ENCODE measurements at places on chromosomes 12 and 14. TPM values are rescaled to one million over a fixed set of nuclear protein-coding genes. Genes with fewer than 3 reads are reported as not detected.
A peak's percentile ranks its signal among the peaks of the same experiment; 100 is the strongest.

The ACSS3 gene
- 23.4 TPM for total RNA-seq

GRCh38 chr14:92951912-92952471, 29.0 kb downstream of the CHGA start:
- peak; percentile 62 for DNase-seq

DNA sequence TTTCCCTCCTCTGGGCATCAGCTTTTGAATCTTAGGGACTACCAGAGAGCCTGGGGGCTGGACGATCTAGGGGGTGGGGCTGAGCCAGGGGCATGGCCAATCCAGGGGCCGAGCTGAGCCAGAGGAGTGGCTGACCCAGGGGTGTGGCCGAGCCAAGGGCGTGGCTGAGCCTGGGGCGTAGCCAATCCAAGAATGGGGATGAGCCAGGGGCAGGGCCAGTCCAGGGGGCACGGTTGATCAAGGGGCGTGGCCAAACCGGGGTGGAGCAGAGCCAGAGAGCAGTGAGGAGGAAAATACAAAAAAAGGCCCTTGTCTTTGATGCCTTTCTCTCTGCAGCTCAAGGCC, 219.3 kb upstream of the NOS1 start:
- DNase-seq: no peak

DNA sequence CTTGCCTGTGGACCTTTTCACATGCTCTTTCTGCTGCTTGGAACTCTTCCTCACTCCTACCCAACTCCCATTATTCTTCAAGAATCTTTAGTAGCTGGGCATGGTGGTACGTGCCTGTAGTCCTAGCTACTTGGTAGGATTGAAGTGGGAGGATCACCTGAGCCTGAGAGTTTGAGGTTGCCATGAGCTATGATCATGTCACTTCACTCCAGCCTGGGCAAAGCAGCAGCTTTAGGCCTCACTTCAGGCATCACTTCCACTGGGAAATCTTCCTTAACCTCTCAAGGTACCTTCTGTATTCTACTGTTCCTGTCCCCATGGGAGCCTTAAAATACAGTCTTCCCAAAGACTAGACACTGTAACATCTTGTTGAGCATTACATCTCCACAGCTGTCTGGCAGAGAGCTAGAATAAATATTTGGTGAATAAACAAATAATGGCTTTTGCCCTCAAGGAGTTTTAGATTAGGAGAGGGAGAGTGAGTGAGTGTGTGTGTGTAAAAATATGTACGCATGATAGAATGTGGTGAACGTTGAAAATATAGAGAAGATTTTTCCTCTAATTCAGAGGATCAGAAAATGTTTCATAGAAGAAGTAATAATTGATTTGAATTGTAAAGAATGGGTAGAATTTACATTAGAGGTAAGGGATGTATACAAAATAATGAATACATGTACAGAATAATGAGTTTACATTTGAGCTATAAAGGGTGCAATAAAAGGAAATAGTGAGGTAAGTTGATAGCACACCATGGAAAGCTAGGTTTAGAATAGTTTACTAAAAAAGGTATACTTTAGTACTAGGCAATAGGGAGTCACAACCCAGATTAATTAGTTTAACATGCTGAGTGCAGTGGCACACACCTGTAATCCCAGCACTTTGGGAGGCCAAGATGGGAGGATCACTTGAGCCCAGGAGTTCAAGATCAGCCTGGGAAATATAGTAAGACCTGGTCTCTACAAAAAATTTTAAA, 29.2 kb upstream of the BMAL2 start:
- no peak for DNase-seq

The DNAJC22 gene
- 14.4 TPM for total RNA-seq

GRCh38 chr14:99772371-99773283, 20.6 kb upstream of the EML1 start:
- no peak for DNase-seq

GRCh38 chr14:54893151-54893760, 9.4 kb downstream of the GCH1 start:
- DNase-seq: no peak

- DNase-seq: no peak
Observed at GRCh38 chr12:125064492-125064891, 743 bp upstream of the AACS start.

The SLC6A15 gene
- total RNA-seq: 9.6 TPM

GRCh38 chr14:53569446-53569845, 387.2 kb downstream of the BMP4 start:
- no peak for DNase-seq

DNA sequence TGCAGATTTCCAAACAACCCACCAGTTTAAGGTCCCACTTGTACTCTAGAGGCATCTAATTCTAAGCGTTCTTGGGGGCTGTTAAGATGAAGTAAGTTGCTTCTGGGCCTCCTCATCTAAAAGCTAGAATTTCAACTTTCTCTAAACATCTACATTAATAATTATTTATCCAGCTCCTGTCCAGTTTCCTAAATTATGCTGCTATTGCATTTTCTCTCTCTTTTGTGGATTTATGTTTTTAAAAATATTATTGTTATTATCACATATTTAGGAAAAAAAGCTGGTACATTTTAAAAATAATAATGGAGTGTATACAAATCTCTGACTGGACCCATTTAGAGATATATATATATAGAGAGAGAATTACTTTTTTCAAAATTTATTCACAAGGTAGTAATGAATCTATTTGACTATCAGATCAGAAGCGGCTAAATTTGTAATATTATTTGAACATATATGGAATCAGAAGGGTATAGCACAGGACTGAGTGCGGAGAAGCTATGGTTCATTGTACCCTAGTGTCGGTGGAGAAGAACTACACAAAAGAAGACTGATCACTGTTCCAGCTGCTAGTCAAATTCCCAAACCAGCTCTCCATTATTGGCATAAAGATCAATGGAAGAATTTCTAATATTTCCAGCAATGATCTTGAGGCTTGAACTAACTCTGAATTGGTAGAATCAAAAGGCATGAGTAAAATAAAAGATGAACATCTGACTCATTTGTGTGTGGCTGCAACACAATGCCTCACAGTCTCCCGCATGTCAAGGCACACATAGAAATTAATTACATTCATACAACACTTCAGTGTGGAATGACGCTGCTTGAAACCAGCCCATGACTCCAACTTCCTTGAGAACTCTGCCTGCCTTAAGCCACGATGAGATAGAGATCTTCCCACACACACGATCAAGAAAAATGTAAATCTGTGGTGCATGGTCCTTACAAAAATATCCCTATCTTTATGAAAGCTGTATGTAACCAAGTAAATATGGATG, 433.4 kb upstream of the OR4E1 start:
- DNase-seq: no peak

The RAB15 gene
- 25.0 TPM for total RNA-seq

The CIT gene
- total RNA-seq: 23.7 TPM

The DTX1 gene
- total RNA-seq: 1.6 TPM

DNA sequence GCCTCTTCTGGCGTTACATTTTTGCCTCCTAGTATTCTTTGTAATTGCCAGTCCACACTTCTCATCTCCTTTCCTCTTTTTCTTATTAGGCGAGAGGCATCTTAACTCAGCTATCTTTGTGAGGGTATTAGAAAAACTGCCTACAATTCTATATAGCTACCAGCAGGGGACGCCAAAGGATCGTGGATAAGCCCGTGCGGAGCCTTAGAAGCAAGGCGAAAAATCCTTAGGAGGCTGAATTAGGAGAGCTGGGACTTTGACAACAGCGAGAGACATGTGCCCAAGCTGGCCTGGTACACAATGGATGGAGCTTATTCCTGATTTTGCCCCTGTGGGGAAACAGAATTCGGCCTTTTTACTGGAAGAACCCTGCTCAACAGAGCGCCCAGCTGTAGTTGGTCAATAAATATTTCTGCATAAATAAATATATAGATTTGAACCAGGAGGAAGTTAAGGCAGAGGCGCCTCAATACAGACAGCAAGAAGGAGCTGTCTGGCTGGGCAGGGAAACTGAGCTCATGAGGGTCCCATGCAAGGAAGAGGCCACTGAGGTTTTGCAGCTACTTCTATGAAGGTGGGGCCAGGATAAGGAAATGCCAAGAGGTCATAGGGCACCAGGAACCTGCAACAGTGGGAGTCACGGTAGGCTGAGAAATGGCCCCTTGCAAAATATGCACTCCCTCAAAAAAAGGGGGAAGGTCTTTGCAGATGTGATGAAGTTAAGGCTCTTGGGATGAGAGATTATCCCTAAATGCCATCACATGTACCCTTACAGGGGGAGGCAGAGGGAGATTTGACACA, 14.6 kb upstream of the RBM19 start:
- no peak for DNase-seq

- DNase-seq: no peak
Observed at GRCh38 chr12:1544996-1545700, 49.2 kb downstream of the FBXL14 start.

- DNase-seq: no peak
Observed at GRCh38 chr14:21084998-21085853, 13.2 kb downstream of the ZNF219 start.

The OR10G2 gene
- not detected for total RNA-seq

GRCh38 chr14:90758959-90759358, 57.3 kb downstream of the TTC7B start:
- DNase-seq: no peak

DNA sequence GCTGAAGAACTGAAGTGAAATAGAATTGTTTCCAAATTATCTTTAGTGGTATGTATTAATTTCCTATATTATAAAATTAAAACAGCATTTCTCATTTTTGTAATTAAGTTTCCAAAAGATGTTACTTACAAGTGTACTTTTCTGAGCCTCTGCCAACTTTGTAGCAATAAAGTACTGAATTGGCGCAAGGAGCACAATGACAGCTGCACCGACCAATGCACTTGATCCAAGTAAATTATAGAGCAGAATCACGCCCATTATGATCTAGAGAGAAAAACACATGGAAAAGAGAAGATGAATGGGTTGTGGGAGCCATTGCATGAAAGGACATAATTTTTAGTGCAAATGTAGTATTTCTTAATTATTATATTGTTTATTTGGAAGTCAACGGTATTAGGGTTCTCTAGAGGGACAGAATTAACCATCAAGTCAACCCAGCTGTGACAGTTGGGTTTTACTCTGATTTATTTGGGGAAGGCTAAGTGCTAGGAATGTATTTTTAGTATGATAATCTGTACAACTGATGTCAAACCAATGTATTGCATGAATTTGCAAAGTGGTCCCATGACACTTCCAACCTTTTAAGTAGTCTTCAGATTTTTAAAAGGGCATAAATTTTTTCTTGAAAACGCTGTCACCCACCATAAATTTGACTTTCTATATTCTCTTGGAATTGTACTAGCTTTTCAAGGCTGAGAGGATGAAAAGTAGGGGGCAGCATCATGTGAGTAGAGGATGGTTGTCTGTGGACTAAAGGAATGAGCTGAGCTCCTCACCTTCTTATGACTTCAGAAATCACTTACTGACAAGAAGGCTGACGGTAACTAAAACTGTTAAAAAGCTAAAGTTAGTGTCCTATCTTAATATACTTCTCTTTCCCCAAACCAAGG, 33.0 kb downstream of the ABCC9 start:
- no peak for DNase-seq

The SLC25A47 gene
- total RNA-seq: not detected

DNA sequence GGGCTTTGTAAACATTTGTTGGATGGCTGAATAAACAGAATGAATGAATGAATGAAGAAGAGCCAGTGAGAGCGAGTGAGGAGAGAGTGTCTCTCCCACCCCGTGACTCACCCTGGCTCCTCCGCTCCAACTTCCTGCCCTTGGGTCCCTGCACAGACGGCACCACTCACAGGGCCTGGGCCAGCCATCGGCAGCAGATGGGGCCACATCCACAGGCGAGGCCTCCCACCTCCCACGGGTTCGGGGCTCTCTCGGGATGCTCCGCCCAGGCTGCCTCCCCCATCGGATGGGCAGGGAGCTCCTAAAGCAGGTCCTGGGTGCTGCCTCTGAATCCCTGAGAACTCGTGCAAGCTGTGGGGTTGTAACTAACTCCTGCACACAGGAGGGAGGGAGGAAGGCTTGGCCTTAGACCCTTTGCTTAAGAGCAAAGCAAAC, 41.3 kb downstream of the CCNK start:
- DNase-seq: no peak

The GPR137C gene
- total RNA-seq: 3.8 TPM

The INHBC gene
- 0.31 TPM for total RNA-seq

The DEPDC4 gene
- total RNA-seq: 3.6 TPM

- DNase-seq: no peak
Observed at GRCh38 chr14:33282331-33283230, 343.9 kb downstream of the NPAS3 start.

DNA sequence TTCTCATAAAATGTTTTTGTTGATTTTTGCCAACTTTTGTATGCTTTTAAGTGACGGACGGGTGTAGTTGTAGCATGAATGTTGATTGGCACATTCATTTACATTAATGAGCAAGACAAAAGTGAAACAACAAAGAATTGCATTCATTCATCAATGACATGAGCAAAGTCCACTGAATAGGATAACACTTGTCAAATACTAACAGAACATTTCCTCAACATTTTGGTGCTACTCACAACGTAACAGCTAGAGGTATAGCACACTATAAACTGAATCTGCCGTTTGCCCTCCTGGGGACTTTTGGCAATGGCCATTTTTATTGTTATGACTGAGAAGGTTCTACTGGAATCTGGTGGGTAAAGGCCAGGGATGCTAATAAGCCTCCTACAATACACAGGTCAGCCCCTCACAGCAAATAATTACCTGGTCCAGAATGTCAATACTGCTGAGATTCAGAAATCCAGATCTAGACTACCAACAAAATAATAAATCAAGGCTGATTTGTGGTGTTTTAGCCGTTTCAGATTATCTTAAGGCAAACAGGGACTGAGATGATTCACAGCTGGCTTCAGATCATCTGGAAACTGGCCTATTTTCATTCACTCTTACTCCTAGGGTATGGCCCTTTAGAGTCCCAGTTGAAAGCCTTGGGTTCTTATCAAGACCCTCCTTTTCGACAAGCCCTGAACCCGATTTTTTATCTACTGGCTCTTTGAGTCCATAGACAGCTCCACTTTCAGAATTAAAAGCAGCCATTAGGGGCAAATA, 22.5 kb upstream of the CDKN3 start:
- DNase-seq: no peak

The E2F7 gene
- 7.7 TPM for total RNA-seq

The FBLN5 gene
- 41.5 TPM for total RNA-seq

- peak; percentile 59 for DNase-seq
Observed at GRCh38 chr12:52903285-52903854, 1.5 kb downstream of the KRT8 start.

DNA sequence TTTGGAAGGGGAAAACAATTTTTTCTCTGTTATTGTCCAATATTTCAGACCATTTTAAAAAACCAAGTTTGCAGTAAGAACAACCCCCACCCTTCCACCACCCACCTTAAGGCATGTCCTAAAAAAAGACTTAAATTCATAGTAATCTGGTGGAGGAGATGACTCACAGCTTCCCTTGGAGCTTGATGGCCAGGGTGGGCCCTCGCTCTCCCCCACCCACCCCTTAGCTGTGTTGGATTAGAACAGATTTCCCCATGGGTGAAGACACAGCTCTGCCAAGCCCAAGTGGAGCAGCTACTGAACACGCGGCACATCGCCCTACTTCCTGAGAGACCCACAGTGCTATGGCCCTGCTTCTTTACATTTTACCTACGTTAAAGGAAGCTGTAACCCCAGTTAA, 140.3 kb downstream of the GCH1 start:
- no peak for DNase-seq

The PRR4 gene
- 5.4 TPM for total RNA-seq

Measured in mesothelial cell of epicardium (in vitro differentiated cells).